Bladder microvascular endothelial cell (primary cell): ENCODE measurements at places on chromosomes 2 and 18. TPM values are rescaled to one million over a fixed set of nuclear protein-coding genes. Genes with fewer than 3 reads are reported as not detected.

C2orf76 gene
- total RNA-seq: 5.0 and 13.0 TPM in 2 replicates

RIT2 gene
- not detected in 2 replicates for total RNA-seq

CHRND gene
- not detected in 2 replicates for total RNA-seq

CYB5A gene
- 35.5 and 92.3 TPM in 2 replicates for total RNA-seq

FBXO15 gene
- 0.06 and 0.16 TPM in 2 replicates for total RNA-seq

REG3A gene
- not detected in 2 replicates for total RNA-seq

HTR2B gene
- 0.32 and 2.1 TPM in 2 replicates for total RNA-seq

GMCL1 gene
- total RNA-seq: 8.6 and 11.6 TPM in 2 replicates

KCNG3 gene
- total RNA-seq: not detected in 2 replicates

SLC66A2 gene
- 40.3 and 43.1 TPM in 2 replicates for total RNA-seq

RNU2-63P gene
- total RNA-seq: 14.6 and 238 TPM in 2 replicates

ADI1 gene
- total RNA-seq: 34.2 and 50.2 TPM in 2 replicates

CREG2 gene
- 0.06 and 0.65 TPM in 2 replicates for total RNA-seq

ZNF521 gene
- total RNA-seq: 48.9 and 142 TPM in 2 replicates

GRP gene
- total RNA-seq: not detected in 2 replicates

ALPP gene
- not detected in 2 replicates for total RNA-seq

STPG4 gene
- total RNA-seq: 0.16 and 0.31 TPM in 2 replicates

SGPP2 gene
- total RNA-seq: not detected in 2 replicates

FOXD4L1 gene
- under 0.01 and 0.06 TPM in 2 replicates for total RNA-seq
